ENCODE measurements at places on chromosomes 12 and 14.
A peak's percentile ranks its signal among the peaks of the same experiment; 100 is the strongest.

GRCh38 chr12:12999959-13000615 is at the start of gene HEBP1:
Gene HEBP1 (minus strand): TSS chr12:13000265. CDS start chr12:13000114, 151 bp downstream.
- peak; percentile 97 for DNase-seq

- no peak for DNase-seq
Observed at GRCh38 chr12:19316425-19316824, 122.9 kb upstream of the AEBP2 start.

DNA sequence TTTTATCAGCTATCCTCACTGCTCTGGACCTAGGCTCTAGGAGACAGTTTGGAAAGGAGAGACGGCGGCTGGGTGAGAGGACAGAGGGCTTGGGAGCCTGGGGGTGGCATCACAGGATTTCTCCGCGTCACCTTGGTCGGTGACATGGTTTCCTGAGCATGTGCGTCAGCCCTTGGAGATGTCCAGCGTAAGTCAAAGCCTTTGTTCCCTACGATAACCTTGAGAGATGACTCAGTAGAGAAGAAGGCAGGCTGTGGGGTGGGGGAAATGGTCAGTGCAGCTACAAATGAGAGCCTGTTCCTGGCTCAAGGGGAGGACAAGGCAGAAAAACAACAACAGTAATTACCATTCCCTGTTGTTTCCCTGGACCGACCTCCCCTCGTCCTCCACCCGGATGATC is 90.2 kb upstream of the TBX3 start:
- no peak for DNase-seq

- no peak for DNase-seq
Observed at GRCh38 chr14:68331991-68332390, 460.9 kb downstream of the ZFP36L1 start.

DNA sequence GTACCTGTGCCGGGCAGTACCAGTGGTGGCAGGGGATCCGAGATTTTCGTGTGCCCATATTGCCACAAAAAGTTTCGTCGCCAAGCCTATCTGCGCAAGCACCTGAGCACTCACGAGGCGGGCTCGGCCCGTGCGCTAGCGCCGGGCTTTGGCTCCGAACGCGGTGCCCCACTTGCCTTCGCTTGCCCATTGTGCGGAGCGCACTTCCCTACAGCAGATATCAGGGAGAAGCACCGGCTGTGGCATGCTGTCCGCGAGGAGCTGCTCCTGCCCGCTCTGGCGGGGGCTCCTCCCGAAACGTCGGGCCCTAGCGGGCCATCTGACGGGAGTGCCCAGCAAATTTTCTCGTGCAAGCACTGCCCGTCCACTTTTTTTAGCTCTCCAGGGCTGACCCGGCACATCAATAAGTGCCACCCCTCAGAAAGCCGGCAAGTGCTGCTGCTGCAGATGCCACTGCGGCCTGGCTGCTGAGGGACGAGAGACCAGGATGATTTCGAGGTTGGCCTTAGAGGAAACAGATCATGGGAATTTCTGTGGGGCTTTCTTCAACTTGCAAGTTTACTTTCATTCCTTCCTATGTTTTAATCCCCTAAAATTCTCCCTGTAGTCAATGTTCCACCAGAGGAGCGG is 1.6 kb downstream of the INSM2 start:
- no peak for DNase-seq

DNA sequence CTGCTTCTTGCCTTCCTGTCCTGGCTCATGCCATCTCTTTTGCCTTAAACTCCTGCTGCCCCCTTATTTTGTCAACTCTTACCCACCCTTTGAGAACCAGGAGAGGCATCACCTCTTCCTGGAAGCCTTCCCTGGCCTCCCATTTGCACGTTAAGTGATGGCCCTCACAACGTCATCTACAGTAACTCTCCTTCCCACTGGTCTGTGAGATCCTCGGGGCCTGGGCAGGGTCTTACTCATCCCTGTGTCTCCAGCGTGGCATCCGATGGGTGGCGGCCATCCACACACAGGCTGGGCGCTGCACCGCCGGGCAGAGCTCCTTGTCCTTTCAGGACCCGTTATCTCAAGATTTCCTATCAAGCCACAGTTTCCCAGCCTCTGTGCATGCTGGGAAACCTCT is 16.8 kb upstream of the CACNA2D4 start:
- no peak for DNase-seq

- DNase-seq, result no peak
Observed at GRCh38 chr14:75884198-75884611, 97.6 kb downstream of the TGFB3 start.

DNA sequence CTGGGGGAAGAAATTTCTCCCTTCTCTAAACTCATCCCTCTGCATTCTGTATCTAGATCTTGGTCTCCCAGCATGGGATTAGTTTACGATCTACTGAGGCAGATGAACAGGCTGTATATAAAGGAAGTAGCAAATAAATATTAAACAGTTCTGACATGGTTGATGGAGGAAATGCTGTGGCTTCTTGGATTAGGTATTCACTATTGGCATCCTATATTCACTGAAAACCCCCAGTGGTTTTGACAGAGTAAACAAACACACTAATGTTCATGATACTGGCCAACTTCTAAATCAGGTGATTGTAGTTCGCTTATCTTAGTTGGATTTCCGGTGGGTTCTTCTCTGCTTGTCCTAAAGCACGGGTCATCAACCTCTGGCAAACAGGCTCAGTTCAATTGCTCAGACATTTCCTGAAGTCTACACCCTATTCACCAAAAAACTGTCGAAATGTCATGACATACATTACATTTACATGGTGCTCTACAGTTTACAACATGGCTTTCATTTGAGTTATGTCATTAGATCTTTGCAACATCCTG is 433.9 kb downstream of the EGLN3 start:
- no peak for DNase-seq

DNA sequence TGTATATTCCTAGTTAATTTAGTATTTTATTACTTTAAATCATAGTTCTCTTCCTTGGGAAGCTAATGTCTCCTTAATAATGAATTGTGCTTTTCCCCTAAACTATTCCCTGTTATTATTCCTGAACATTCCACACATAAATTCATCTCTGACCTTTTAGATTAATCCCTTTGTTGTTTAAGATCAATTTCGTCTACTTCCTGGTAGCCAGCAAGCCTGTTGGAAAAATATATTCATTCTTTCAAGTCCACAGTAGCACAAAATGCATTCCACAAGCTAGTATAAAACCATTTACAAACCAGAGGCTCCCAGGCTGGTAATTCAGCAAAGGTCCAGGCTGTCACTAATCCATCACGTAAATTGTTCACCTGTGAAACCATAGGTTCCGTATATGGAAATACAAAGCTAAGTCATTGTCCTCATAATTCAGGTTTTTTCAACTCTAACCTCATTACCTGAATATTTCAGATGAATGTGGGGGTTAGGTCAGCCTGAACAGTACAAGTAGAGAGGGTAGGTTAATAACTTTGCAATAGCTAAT is 232.7 kb downstream of the SEC23A start:
- no peak for DNase-seq

GRCh38 chr12:27821259-27821973 is 41.4 kb upstream of the MANSC4 start:
- DNase-seq, result no peak

DNA sequence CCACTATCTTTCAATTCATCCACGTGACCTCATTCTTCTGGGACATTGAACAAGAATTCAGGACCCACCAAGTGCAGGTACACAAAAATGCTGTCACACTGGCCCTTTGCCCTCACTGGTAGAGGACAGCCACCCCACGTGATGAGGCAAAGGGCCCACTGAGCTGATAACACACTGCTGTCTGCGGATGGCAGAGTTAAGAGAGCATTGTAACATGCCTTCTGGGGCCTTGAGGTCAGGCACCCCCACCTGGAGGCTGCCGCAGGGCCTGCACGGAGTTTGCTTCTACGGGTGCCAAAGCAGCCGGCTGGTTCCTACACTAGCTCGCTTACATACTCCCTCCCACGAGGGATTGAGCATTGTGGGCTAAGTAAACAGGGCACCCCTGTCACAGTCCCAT is 101.0 kb downstream of the LRIG3 start:
- DNase-seq, result no peak

Measured in stimulated activated CD8-positive, alpha-beta memory T cell treated with anti-CD3 and anti-CD28 coated beads, Interleukin-4, amount 100 ng/mL, for 1 hour (primary cell).